Activated naive CD8-positive, alpha-beta T cell treated with anti-CD3 and anti-CD28 coated beads, Interleukin-2, amount 50 U/mL, for 16 hours (primary cell): ENCODE measurements at places on chromosomes 13 and 19.
A peak's percentile ranks its signal among the peaks of the same experiment; 100 is the strongest.

DNA sequence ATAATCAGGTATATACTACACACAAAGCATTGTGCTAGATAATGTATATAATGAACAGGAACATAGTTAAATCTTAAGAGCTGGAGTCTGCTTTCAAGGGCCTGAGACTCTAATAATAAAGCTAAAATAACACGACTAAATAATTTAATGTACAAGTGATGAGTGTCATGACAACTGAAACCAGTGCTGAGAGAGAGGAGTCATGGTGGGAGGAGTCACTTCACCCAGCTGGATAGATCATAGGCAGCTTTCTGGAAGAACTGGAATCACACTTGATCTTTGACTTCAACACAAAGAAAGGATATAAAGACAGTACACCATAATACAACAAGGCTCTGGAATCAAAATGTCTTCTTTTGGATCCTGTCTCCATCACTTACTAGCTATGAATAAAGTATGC, 7.1 kb downstream of the RBM26 start:
- DNase-seq = no peak

GRCh38 chr13:32362574-32362973, 47.3 kb downstream of the BRCA2 start:
- no peak for DNase-seq

DNA sequence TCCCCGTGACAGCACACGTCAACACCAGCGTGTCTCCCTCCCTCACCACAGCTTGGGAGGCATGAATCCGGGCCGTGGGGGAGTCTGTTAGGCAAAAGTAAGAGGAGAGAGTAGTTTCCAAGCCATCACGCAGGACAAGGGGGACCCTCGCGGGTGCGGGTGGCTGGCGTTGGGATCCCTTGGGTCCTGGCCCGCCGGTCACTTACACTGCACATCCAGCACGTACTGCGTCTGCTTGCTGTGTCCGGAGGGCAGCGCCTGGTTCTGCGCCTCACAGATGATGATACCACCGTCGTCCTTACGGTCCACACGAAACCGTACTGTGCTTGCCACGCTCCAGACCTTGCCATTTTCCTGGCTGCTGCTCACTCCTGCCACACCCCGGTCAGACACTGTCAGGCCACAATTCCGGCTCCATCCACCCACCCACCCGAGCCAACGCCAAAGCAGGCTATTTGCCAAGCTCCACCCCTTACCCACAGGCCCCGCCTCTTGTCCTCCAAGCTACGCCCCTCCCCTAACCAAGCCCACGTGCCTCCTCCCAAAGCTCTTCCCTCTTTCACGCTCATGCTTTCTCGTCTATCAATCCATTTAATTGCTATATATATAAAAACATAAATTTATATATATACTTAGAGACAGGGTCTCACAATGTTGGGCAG, 6.6 kb upstream of the ZNF428 start:
- no peak for DNase-seq

- no peak for DNase-seq
These were observed 1.6 kb upstream of the MRI1 start for GRCh38 chr19:13762635-13763235.

DNA sequence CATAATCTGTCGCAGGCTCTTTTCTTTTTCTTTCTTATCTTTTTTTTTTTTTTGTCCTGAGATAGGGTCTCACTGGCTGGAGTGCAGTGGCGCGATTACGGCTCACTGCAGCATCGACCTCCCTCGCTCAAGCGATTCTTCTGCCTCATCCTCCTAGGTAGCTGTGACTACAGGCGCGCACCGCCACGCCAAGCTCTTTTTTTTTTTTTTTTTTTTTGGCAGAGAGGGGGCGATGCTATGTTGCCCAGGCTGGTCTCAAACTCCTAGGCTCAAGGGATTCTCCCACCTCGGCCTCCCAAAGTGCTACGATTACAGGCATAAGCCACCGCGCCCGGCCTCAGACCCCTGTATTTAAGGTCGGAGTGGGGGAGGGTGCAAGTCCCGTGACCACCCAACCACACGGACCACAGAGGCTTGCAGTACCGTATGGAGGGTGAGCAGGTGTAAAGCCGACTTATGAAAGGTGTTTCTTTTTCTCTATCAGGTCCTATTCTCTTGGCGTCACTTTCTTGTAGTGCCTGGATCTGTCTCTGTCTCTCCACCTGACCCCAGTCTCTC, 2.0 kb downstream of the PHLDB3 start:
- no peak for DNase-seq

GRCh38 chr19:38718747-38719543, 25.3 kb downstream of the CAPN12 start:
- DNase-seq = no peak

GRCh38 chr13:91347996-91348905, 764 bp downstream of the MIR17HG start:
- DNase-seq = peak; percentile 52

- no peak for DNase-seq
These were observed 2.2 kb upstream of the AMER2 start for GRCh38 chr13:25174304-25174703.

DNA sequence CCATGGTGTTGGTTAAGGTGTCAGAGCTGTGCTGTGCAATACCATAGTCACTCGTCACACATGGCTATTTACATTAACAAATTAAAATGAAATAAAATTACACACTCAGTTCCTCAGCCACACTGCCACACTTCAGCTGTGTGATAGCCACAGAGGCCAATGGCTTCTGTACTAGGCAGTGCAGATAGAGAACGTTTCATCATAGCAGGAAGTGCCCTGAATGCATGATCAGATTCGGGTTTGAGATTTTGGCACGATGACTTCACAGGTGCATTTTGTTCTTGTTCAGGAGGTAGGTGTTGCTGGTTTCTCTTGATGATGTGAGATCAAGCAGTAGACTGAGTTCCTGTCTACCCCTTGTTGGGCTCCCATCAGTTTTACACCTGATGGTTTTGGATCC, 6.5 kb downstream of the ARMC6 start:
- no peak for DNase-seq

DNA sequence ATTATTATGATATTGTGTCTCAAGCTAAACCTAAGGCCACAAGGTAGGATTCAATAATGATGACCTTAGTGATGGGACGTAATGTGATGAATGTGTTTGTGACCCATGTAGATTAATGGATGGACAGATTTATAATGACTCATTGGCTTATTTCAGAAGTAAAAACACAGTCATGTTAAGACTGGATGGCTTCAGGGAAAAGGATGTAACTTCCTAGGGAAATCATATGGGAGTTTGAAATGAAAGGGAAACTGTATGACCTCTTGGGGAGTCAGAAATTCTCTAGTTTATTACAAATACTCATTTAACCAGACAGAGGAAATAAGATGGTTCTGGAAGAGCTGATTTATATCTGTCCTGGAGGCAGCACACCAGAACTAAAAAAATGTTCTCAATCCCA, 2.9 kb downstream of the EDNRB start:
- DNase-seq = no peak

- no peak for DNase-seq
These were observed 19.5 kb downstream of the NUFIP1 start for GRCh38 chr13:44969551-44970484.
